Lung (tissue), 17 donors: ENCODE measurements at places on chromosomes 12 and 14. TPM values are rescaled to one million over a fixed set of nuclear protein-coding genes. Genes with fewer than 3 reads are reported as not detected.
A peak's percentile ranks its signal among the peaks of the same experiment; 100 is the strongest.

The CLEC7A gene
- polyA plus RNA-seq, result 45.4 TPM

The ACYP1 gene
- polyA plus RNA-seq, result 11.6 TPM

The RASSF9 gene
- 2.3 TPM for polyA plus RNA-seq

GRCh38 chr12:55930771-55931316 is at the start of gene DGKA:
Gene DGKA (plus strand): TSS chr12:55931162. CDS start chr12:55936504, 5,342 bp downstream.
- H3K27me3 ChIP-seq, result no peaks in the 10 kb centered on the region
- H3K27ac ChIP-seq, result peak within 1 kb of the TSS; percentile 38
- peaks cover 9% of the 10 kb centered on the region for H3K4me1 ChIP-seq
- H3K4me3 ChIP-seq, result peak within 1 kb of the TSS; percentile 49
- H3K36me3 ChIP-seq, result peaks cover 7% of the 10 kb centered on the region

GRCh38 chr12:65728455-65728847 is 95.8 kb upstream of the HMGA2 start:
- H3K4me1 ChIP-seq, result no peaks in the 10 kb centered on the region
- H3K27ac ChIP-seq, result no peak overlapping the region
- no peak overlapping the region for H3K4me3 ChIP-seq
- DNase-seq, result peak; percentile 35

DNA sequence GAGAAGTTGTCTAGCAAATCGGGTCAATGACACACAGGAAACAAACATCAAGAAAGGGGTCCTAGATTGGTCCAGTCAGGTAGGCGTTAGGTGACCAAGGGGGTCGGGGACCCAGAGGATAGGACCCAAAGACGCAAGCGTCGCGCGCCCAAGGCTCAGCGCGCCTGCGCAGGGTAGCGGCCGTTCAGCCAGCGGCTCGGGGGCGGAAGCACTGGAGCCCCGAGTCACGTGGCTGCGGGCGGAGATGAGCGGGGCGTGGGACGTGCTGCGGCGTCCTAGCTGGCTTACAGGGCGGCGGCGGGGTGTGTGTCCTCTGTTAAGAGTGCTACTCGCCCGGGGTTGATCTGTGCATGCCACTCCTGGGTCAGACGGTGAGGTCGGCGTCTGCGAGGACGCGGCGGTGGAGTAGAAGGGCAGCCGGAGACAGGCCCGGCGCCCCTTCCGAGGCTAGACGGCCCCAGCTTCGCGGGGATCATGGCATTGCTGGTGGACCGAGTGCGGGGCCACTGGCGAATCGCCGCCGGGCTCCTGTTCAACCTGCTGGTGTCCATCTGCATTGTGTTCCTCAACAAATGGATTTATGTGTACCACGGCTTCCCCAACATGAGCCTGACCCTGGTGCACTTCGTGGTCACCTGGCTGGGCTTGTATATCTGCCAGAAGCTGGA is at the start of gene SLC35E3:
SLC35E3 (plus strand) TSS at position 273 of the 668 bp plus-strand sequence; CDS start at position 475, 202 bp downstream.
- H3K36me3 ChIP-seq, result peaks cover 2% of the 10 kb centered on the region
- no peaks in the 10 kb centered on the region for H3K27me3 ChIP-seq
- H3K27ac ChIP-seq, result peak within 1 kb of the TSS; percentile 66
- peak; percentile 94 for DNase-seq
- no peaks in the 10 kb centered on the region for H3K4me1 ChIP-seq
- peak within 1 kb of the TSS; percentile 73 for H3K4me3 ChIP-seq
